ENCODE measurements at places on chromosomes 12 and 14. TPM values are rescaled to one million over a fixed set of nuclear protein-coding genes. Genes with fewer than 3 reads are reported as not detected.

The TRAF3 gene
- 3.3 TPM for polyA plus RNA-seq

The SMCO2 gene
- not detected for polyA plus RNA-seq

The KRT75 gene
- polyA plus RNA-seq = not detected

The PLEKHH1 gene
- 1.4 TPM for polyA plus RNA-seq

The CLEC6A gene
- polyA plus RNA-seq = not detected

The RNASE2 gene
- 1.1 TPM for polyA plus RNA-seq

The SYNDIG1L gene
- polyA plus RNA-seq = not detected

The SCN8A gene
- 0.05 TPM for polyA plus RNA-seq

The FAM186B gene
- polyA plus RNA-seq = 0.23 TPM

The GPRC5D gene
- polyA plus RNA-seq = not detected

The LBHD2 gene
- polyA plus RNA-seq = not detected

The BDKRB2 gene
- polyA plus RNA-seq = 0.21 TPM

The NOVA1 gene
- 0.73 TPM for polyA plus RNA-seq

The PLA2G1B gene
- polyA plus RNA-seq = 0.81 TPM

The CLEC2A gene
- polyA plus RNA-seq = not detected

The CIROP gene
- not detected for polyA plus RNA-seq

The KLRC2 gene
- not detected for polyA plus RNA-seq
